Metanephros (tissue), 2 donors: ENCODE measurements at places on chromosomes 1 and 21. TPM values are rescaled to one million over a fixed set of nuclear protein-coding genes. Genes with fewer than 3 reads are reported as not detected.

The OLFM3 gene
- 5.1 TPM for total RNA-seq

The BMP8B gene
- total RNA-seq = 2.0 TPM

The CLCNKB gene
- 73.2 TPM for total RNA-seq

The FCRL4 gene
- total RNA-seq = not detected

The FBXO2 gene
- 1.4 TPM for total RNA-seq

The ETV3L gene
- total RNA-seq = not detected

The RHOC gene
- 145 TPM for total RNA-seq
